ENCODE measurements at places on chromosomes 2 and 18.

- no peak for DNase-seq
Measured at GRCh38 chr2:173555833-173556232, 201.2 kb downstream of the CDCA7 start.

DNA sequence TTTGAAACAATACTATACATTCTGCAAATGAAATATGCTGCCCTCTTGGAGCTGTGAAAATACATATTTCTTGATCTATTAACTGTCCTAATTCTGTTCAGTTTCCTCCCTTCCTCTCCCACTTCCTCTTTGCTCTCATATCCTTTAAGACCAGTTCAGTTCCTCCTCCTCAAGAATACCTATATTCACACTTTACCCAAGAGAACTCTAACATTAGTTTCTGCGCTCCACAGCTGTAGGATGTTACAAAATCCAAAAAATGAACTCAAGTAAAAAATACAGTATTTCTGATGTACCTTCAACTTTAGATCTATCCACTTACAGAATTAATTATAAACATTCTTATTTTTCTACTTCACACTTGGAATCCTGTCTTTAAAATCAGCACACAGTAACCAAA lies 5.4 kb downstream of the ITSN2 start:
- no peak for DNase-seq

GRCh38 chr2:168217920-168218319 lies 29.5 kb downstream of the STK39 start:
- no peak for DNase-seq

GRCh38 chr18:21903709-21904108 lies 163.1 kb downstream of the MIB1 start:
- no peak for DNase-seq
